ENCODE measurements at places on chromosomes 7 and 10.

- no peak for DNase-seq
Measured at GRCh38 chr7:117019786-117020590, 66.7 kb downstream of the ST7 start.

- DNase-seq, result no peak
Measured at GRCh38 chr7:44057181-44057848, 8.1 kb downstream of the PGAM2 start.

DNA sequence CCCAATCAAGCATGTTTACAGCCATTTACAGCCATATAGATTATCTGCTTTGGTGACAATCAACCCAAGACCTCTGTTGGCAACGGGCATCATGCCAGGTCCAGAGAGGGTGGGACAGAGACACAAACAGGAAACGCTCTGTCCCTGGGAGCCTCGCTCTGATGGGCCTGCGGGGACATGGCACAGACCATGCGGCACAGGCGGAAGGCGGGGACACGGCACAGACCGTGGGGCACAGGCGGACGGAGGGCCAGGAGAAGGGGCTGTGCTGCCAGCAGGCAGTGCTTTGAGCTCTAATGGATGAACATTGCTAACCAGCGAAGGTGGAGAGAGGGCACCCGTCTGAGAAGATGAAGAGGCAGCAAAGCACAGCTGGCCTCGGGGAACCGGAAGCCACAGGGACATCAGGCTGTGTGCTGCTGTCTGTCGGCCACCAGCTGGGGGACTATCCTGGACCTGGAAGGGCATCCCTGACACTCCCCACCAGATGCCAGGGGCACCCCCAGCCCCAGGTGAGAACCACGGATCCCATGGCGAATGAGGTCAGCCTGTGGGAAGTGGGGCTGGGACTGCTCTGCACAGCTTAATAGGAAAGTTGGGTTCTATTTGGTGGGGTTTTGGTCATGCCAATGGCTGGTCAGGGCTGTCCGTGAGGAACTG lies 61.0 kb downstream of the DIP2C start:
- DNase-seq, result no peak

- no peak for DNase-seq
Measured at GRCh38 chr7:48904975-48905374, 19.4 kb upstream of the CDC14C start.

GRCh38 chr7:96093435-96093834 lies 228.5 kb downstream of the SLC25A13 start:
- no peak for DNase-seq
